ENCODE measurements at places on chromosomes 11 and 22. TPM values are rescaled to one million over a fixed set of nuclear protein-coding genes. Genes with fewer than 3 reads are reported as not detected.

GRCh38 chr11:46293641-46294103 is 16.2 kb downstream of the CREB3L1 start:
- peaks cover 23% of the 10 kb centered on the region for H3K4me1 ChIP-seq
- H3K4me3 ChIP-seq: no peak overlapping the region
- H3K36me3 ChIP-seq: no peaks in the 10 kb centered on the region
- peaks cover 3% of the 10 kb centered on the region for H3K27me3 ChIP-seq

LAYN gene
- total RNA-seq: 4.5 TPM

DNA sequence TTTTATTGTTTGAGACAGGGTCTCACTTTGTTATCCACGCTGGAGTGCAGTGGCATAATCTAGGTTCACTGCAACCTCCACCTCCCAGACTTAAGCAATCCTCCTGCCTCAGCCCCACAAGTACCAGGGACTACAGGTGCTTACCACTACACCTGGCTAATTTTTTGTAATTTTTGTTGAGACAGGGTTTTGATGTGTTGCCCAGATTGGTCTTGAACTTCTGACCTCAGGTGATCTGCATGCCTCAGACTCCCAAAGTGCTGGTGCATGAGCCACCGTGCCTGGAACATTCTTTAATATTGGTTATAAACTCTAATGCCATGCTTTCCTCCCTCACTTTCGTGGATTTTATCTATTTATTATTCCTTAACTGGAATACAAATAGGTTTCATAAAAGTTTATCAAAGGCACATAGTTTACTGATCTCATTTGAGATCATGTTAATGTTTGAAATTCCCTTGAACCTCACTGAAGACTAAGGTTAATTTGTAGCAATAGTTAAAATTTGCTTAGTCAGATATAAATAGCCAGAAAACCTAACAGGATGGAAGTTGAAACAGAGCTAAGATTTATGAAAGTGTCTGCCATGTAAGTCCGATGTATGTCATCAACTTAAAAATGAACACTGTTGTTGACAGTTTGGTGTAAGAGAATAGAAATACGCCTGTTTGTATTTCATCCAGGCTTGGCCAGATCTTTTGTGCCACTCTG is 27.6 kb downstream of the KDM2A start:
- H3K4me1 ChIP-seq: peaks cover 16% of the 10 kb centered on the region
- no peak for DNase-seq
- no peak overlapping the region for H3K4me3 ChIP-seq

GRCh38 chr11:42239188-42239587 is 779.7 kb upstream of the LRRC4C start:
- H3K4me3 ChIP-seq: no peak overlapping the region
- peaks cover 16% of the 10 kb centered on the region for H3K4me1 ChIP-seq
- H3K27ac ChIP-seq: no peak overlapping the region
- no peak for DNase-seq

Data from progenitor cell of endocrine pancreas (in vitro differentiated cells).